ENCODE measurements at places on chromosomes 5 and 9. TPM values are rescaled to one million over a fixed set of nuclear protein-coding genes. Genes with fewer than 3 reads are reported as not detected.

PCDHB16 gene
- 8.2 TPM for total RNA-seq

DNA sequence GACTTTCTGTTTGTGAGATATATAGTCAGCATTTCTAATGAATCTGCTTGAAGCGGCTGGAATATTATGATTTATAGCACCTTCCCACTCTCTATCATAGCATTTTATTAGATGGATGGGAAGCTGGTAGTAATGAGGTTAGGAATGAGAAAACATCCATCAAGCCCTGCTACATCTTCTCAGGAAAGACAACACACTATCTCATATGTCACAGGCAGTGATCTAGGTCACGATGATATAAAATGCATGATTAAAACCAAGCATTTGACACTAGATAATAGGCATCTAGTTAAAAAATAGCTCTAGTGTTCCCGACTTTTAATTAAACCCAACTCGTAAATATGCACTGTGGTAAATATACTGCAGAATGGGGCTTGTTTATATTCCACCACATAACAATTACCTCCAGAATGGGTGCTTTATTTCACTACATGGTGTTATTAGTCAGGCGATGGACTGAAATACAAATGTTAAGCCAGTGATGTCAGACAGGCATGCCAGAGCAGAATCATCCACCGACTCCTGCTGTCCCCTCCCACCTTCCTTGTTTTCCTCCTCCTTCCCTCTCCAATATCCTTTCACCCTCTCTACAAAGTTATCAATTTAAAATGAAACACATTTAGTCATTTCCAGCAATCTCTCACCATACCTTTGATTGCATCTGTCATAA lies 286.8 kb downstream of the SPATA31D1 start:
- no peak for DNase-seq

- no peak for DNase-seq
Observed at GRCh38 chr9:31847963-31848362, 536.5 kb upstream of the ACO1 start.

DNA sequence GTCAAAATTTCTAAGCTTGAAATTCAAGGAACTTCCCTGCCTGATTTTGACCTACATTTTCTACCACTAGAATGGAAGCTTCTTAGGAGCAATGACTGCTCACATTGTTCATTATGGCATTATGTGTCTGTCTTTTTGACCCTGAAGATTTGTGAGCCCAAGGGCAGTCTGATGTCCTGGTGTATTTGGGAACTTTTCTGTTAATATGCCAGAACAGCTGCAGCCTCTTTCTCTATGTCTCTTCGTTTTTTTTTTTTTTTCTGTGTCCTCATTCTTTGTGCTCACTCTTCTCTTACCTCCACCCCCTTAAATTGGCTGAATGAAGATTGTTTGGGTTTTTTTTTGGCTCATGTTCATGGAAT lies 34.8 kb upstream of the TMC1 start:
- DNase-seq = no peak

IFNA13 gene
- not detected for total RNA-seq

DNA sequence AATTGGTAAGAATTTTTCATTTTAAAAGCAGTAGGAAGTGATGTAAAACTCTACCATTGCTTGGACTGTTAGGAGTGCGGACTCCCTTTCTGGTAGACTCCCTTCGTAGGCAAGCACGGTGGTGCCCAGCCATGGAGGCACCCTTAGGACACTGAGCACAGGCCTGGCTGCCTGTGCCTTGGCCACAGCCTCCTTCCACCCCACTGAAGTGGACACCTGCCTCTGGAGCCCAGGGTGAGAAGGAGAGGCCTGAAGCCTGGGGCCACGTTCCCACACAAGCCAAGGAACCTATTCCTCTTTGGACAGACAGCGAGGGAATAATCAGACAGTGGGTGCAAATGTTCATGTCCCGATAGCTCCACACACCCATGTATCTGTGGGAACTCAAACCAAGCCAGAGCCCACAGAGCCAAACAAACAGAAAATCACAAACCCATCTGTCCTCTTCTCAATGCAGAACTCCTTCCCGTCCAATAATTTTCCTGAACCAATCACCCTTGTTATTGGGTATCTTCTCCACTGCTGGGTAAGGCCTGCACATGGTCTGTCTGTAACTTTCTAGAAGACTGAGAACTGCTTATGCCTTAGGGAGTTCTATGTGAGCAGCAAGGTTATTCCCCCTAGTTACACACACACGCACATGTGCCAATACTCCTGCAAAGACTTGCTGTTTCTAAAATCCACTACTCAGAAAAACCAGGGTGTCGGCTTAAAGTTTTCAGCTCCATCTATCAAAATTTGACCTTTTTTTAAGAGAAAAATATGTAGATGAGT lies 45.2 kb downstream of the UBE2QL1 start:
- DNase-seq = no peak

WHRN gene
- total RNA-seq = 7.7 TPM

DDX4 gene
- 0.09 TPM for total RNA-seq

Data from cerebellum (tissue), 4 donors.